ENCODE measurements at places on chromosomes 7 and 10.
A peak's percentile ranks its signal among the peaks of the same experiment; 100 is the strongest.

GRCh38 chr10:110556969-110557601 lies 10.4 kb upstream of the SMC3 start:
- no peak for DNase-seq

DNA sequence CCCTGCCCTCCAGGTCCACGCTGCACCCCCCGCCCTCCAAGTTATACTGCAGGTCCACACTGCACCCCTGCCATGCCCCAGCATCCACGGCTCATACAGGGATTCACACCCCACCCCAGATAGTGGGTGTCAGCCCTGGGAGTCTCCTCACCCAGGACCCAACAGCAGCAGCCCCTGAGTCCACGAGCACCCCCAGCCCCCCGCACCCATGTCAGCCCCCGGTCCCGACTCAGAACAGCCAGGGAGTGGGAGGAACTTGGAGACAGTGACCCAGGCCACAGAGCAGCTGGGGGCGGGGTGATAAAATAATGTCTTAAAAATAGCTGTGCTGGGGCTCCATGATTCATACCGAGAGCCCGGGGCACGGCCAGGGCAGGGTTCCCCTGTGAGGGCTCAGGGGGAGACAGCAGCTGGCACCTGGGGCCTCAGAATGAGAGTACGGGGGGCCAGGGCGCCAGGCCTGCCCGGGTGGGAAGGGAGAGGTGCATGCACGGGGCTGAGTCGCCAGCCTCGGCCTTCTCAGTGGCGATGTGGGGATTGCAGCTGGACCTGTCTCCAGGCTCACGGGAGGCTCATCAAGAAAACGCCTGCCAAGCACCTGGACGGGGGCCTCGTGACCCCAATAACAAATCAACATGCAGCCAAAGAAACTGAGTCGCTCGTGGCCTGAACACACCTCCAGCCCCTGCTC lies 29.8 kb downstream of the ADAP1 start:
- no peak for DNase-seq

DNA sequence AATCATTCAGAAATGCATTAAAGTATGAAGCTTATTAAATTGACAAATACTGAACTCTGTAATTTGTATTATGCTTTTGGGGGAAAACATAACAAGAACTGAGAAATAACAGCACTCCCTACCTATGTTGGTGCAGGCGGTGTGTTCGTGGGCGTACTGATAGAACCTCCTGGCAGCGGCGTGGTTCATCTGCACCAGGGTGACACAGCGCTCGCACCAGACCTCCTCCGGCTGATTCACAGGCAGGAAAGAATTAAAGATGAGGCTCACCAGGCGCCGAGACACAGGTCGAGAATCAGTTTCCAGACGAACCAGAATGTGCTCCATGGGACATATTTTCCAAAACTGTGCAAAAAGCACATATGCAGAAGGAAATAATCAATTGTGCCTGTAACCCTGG lies 40.2 kb downstream of the NCAPG2 start:
- no peak for DNase-seq

- DNase-seq = peak; percentile 22
These were observed 16.1 kb upstream of the IMPDH1 start for GRCh38 chr7:128425850-128426249.

- no peak for DNase-seq
These were observed at the start of gene GRM3 for GRCh38 chr7:86643561-86644281. Gene GRM3 (plus strand): TSS chr7:86643909. CDS start chr7:86765146, 121,237 bp downstream.

Measured in astrocyte of the cerebellum (primary cell).